ENCODE measurements at places on chromosomes 16 and 17.
A peak's percentile ranks its signal among the peaks of the same experiment; 100 is the strongest.

DNA sequence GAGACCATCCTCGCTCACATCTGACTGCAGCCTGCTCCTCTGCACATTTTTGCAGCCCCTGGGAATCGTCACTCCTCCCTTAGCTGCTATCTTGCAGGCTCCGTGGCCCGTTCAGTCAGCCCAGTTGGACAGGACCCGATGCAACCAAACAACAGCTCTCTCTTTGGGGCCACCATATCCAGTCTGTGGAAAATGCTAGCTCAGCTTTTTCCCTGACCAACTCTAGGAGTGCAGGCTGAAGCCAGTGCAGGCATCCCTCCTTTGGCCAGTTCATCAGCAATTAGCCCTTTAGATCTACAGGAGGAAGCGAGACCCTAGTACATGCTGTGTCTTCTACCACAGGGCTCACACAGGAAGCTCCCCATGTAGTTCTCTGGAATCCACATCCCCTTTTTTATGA is 182.1 kb downstream of the HS3ST3A1 start:
- no peak for DNase-seq

- no peak for DNase-seq
Measured at GRCh38 chr17:67358612-67359011, 7.8 kb downstream of the PSMD12 start.

- no peak for DNase-seq
Measured at GRCh38 chr16:28188085-28188916, 23.5 kb downstream of the XPO6 start.

DNA sequence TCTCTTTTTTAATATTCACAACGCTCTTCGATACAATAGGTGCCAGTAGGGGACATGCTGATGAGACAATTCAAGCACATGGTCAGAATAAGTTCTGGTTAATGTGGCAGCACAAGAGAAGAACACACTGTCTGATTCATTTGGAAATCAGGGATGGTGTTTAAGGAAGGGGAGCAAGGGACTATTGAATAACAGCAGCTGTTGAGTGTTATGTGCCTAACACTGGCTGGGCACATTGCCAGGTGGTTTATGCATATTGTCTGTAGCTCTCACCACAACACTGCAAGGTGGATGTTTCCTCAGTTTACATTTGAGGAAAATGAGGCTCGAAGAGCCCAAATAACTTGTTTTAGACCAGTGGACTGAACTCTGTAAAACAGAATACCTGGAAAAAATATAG is 44.2 kb downstream of the LYRM9 start:
- no peak for DNase-seq

GRCh38 chr17:27612160-27612770 is 18.7 kb upstream of the LGALS9 start:
- DNase-seq = no peak

GRCh38 chr16:704552-705380 is 835 bp downstream of the FBXL16 start:
- DNase-seq = no peak

GRCh38 chr16:52515068-52515671 is 31.8 kb downstream of the TOX3 start:
- no peak for DNase-seq

DNA sequence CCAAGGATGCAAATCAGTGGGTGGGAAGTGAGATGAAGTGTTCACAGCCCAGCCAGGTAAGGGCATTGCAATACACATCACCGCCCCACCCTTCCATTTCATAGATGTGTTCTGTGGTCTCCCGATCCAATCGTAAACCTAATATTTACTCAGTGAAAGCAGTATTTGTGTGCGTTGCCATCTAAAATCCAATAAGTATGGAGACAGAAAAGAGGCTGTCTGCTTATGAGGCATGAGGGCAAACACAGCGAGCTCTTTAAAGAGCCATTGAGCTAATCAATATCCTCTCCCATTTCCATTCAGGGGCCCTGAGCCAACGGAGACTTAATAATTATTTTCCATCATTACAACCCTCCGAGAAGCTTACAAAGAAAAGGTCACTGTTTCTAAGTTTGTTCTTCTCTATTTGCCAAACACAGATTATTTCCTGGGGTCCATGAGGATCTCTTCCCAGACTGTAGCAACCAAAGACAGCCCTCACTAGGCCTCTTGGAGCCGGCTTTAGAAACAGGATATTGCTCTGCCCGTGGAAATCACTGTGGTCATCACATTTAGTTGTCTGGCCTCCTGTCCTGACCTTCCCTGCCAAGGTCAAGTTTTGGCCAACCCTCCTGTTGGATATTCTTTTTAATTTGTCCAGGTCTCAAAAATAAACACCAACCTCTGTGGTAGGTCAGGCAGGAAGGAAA is 120.1 kb downstream of the SLC39A11 start:
- DNase-seq = no peak

- no peak for DNase-seq
Measured at GRCh38 chr17:77544347-77545110, 403.8 kb downstream of the SEC14L1 start.

DNA sequence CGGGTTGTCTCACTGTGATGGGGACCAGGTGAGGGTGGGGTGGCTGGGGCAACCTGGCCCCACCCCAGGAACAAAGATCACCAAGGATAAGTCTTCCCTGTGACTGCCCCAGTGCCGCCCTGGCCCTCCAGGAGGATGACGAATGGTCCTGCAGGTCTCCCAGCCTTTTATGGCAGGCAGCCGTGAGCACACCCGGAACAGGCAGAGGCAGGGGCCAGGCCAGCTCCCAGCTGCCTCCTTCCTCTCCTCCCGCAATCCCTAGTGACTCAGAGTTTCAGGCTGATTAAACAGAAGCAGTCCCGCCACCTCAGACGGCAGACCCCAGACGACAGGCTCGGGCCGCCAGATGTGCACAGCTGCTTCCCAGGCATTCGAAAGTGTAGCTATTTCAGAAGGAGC is 13.3 kb downstream of the JUP start:
- peak; percentile 66 for DNase-seq

DNA sequence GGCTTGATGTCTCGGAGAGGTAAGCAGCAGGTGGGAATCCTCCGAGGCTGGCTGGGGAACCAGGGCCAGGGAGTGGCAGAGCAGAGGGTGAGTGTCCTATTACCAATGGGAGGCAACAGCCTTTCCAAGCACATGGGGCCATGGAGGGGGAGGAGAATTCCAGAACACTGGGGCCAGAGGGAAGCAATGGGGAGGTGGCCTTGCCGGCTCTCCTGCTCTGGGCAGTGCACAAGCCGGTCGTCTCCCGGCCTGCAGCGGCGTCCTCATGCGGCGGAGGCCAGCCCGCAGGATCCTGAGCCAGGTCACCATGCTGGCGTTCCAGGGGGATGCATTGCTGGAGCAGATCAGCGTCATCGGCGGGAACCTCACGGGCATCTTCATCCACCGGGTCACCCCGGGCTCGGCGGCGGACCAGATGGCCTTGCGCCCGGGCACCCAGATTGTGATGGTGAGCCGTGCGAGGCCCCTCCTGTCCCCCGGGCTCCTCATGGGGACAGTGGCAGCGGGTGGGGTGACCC is 21.9 kb downstream of the SGSH start:
- no peak for DNase-seq

DNA sequence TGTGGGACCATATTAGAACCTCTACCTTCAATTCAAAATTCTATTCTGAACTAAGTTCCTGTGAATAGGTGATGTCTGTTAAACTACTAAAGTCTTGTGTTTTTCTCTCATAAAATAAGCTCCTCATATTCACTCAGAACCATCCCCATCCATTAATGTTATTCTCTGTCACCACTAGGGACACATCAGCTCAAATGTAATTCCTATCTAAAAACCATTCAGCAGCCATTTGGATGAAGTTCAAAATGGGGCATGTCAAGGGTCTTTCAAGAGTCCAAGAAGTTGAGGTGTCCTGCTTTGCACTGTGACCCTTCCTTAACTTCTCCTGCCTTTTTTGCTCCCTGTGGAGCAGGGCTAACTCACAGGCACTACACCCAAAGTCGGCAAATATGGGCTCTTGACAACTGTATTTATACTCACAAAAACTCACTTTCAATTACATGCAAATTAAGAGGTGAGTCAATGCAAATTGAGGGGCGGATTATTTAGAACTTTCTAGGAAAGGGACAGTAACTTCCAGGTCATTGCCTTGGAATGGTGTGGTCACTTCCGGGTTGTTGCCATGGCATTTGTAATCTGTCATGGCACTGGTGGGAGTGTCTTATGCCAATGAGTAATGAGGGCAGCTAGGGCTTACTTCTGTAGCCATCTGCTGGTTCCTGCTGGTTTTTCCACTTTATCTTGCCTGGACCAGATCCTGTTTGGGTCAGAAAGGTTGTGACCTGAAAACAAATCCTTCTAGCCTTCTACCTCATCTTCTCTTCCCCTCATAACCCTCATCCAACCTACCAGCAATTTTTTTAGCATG is 128.2 kb upstream of the COX10 start:
- DNase-seq = no peak

GRCh38 chr16:85642762-85643358 is 29.7 kb downstream of the GSE1 start:
- DNase-seq = no peak

GRCh38 chr17:38567350-38567749 is 38.4 kb downstream of the SRCIN1 start:
- no peak for DNase-seq

GRCh38 chr17:75652341-75652740 is 14.6 kb downstream of the RECQL5 start:
- DNase-seq = peak; percentile 36

DNA sequence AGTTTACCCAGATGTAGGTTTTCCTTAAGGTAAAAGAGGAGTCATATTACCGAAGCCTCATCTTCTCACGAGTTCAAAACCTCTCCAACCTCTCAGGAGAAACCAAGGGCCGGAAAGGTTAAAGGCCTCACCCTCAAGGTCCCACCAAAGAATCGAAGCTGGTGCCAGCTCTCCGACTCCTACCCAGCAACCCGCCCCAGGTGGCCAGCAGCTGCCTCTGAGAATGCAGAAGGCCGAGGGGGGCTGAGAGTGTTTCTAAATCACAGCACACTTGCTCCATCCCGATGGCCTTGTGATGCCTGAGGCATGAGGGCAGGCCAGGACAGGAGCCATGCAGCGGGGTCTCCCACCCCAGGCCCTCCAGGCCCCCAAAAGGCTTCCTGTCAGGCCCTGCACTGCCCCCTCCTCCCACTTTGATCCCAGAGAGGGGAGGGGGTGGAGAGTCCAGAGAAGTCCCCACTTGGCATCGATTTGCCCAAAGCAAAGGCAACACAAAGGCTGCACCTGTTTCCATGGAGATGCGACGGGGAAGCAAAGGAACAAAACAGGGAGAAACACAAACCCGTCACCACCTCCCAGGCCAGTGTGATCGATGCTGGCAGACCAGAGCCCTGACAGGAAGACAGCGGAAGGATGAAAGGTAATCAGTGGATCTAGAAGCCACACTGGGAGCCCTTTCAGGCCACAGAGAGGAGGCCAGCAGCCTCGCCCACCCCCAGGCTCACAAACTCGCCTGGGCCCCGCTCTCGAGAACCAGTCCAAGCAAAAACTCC is 39.0 kb downstream of the CUEDC1 start:
- DNase-seq = peak; percentile 91

- DNase-seq = no peak
Measured at GRCh38 chr16:3573146-3573815, 3.9 kb downstream of the NLRC3 start.

DNA sequence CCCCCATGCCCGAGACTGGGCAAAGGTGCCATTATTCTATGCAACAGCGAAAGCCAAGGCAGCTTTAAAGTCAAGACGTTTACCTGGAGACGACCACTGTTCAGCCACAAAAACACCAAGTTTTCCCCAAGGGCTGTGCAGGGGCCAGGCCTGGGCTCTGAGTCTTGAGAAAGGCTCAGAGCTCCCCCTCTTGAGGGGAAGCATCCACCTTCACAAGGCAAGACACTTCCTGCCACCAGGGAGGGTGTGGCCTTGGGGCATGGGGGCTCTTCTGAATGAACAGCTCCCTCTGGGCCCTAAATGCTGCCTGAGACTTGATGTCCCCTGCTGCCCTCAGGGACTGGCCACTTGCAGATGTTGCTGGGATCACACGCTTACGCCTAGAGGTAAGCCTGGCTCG is 26.5 kb downstream of the PDIA2 start:
- no peak for DNase-seq

DNA sequence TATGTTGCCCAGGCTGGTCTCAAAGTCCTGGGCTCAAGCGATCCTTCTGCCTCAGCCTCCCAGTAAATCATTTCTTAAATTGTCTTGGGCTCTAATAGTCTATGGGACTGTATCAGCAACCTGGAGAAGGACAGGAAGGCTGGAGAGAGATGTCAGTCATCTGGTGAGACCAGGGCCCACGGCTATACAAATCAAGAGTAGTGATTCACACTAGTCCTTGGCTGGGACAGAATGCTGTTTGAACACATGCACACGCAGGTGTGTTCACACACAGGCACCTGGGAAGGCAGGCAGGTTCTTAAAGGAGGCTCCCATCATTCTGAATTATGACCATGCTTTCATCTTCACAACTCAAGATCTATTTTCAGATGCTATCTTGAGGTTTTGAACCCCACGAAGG is 14.1 kb downstream of the NQO1 start:
- DNase-seq = no peak

- no peak for DNase-seq
Measured at GRCh38 chr16:54239456-54239855, 47.1 kb downstream of the IRX3 start.

GRCh38 chr17:69454051-69454450 is 39.6 kb downstream of the MAP2K6 start:
- DNase-seq = no peak

GRCh38 chr17:6752068-6752909 is 3.6 kb upstream of the XAF1 start:
- DNase-seq = no peak

DNA sequence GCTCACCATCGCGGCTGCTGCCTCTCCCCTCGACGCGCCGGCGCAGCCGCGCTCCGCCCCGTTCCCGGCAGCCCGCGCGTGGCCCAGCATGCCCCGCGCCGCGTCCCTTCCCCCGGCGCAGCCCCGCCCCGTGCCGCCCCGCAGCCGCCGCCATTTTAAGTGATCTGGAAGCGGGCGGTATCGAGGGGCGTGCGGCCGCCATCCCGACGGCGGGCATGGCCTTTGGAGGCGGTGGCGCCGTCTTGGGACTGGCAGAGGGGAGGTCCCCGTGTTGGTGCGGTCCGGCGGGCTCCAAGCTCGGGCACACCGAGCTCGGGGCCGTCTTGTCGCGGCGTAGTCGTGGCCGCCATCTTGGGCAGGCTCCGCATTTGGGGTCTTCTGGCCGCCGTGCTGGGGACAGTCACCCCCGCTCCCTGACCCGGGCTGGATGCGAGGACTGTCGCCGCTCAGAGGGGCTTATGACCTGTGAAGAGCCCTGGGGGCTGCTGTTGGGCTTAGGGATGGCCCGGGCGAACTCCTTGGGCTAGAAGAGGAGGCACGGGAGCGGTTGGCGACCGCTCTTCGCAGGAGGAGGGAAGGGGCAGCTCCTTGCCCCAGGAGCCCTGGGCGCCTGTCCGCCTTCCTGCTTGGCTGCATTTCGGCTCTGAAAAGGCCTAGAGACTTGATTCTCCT is at the start of gene ELOB:
Gene ELOB, minus strand, starts transcription at position 50 of the 672 bp plus-strand sequence. Its CDS starts 41 bp downstream, at position 9.
- DNase-seq = peak; percentile 95

GRCh38 chr17:28379814-28380801 is 8.6 kb downstream of the SARM1 start:
- DNase-seq = no peak

- DNase-seq = no peak
Measured at GRCh38 chr16:83713597-83713996, 94.2 kb upstream of the HSBP1 start.

GRCh38 chr16:83682116-83682867 is 125.5 kb upstream of the HSBP1 start:
- peak; percentile 36 for DNase-seq
